Hepatocyte (in vitro differentiated cells): ENCODE measurements at places on chromosomes 3 and 15. TPM values are rescaled to one million over a fixed set of nuclear protein-coding genes. Genes with fewer than 3 reads are reported as not detected.

The MELTF gene
- 121 and 137 TPM in 2 replicates for polyA plus RNA-seq

The WDR49 gene
- polyA plus RNA-seq = not detected in 2 replicates

The CDC25A gene
- polyA plus RNA-seq = 3.7 and 5.5 TPM in 2 replicates

The ZNF774 gene
- 2.1 and 2.3 TPM in 2 replicates for polyA plus RNA-seq

The ZBTB47 gene
- polyA plus RNA-seq = 4.7 and 7.0 TPM in 2 replicates

The GPR27 gene
- 2.2 and 2.9 TPM in 2 replicates for polyA plus RNA-seq

The HYAL1 gene
- polyA plus RNA-seq = 5.5 and 11.8 TPM in 2 replicates
